ENCODE measurements at places on chromosomes 13 and 19.

- DNase-seq: no peak
Observed at GRCh38 chr13:97221466-97221865, 667 bp upstream of the MBNL2 start.

DNA sequence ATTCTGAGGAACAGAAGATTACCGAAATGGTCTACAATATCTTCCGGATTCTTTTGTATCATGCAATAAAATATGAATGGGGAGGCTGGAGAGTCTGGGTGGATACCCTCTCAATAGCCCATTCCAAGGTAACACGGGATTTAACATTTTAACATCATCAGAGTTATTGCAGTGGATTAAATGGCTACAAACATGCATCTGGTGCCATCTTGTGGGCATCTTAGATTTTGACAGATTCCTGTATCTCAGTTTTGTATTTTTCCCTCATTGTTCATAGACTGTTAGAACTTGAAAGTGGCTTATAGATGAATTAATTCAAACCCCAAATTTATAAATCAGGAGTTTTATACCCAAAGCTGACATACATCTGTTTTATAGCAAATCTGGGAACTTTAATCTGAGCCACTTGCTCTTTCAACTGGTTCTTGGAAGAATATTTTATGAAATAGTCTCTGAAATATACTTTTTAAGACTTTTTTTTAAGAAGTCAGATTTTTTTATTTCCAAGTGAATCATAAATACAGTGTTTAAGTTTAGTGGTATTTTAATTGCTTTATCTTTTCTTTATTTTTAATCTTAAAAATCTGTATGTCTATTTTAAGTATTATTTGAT, 215.2 kb downstream of the NBEA start:
- DNase-seq: peak; percentile 62

DNA sequence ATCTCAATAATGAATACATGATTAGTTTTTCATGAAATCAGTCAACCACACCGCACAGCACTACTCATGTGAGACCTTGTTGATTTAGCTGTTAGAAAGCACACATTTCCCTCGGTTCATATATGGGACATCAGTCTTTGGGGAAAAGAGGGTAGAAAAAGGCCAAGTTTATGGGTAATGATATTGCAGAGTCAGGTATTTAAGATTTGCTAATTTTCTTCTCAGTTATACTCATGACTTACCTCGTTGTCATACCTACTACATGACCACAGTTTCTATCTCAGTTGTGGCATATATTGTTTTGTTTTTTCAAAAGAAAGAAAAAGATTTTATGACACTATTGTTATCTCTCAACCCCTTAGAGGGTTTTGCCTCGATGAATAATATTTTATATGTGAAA, 165.6 kb downstream of the POU4F1 start:
- no peak for DNase-seq

DNA sequence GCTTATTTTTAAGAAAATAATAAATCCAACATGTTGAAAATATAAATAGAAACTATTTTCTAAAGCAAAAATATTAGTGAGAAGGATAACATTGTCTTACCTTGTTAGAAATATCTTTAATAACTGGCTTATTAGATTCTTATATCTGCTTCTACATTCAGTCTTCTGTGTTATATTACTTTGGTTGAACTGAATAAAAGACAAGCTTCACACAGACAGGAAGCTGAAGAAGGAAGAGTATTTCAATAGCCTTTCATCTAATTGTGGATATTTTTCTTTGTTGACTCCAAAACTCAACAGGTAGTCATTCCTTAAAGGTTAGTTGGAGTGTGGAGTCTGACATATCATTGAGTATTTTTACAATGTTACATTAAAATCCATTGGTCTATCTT, 10.9 kb downstream of the SETDB2 start:
- no peak for DNase-seq

DNA sequence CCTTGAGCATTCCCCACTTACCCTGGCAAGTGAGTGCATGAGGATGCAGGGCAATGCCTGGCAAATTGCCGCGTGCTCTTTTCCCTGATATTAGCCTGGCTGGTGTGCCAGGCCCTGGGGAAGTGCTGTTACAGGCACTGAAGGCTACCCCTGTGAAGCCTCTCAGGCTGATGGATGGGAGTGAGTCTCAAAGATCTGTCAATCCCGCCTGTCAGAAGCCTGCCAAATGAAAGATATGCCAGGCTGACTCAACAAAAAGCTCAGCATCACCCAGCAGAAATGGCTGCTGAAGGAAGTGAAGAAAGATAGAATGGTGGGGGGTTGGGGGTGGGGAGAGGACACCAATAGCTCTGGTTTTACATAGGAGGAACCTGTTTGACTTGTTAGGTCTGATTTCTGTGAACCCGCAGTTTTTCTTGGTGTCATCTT, 112.1 kb downstream of the LACC1 start:
- no peak for DNase-seq

GRCh38 chr13:31207661-31208552, 8.1 kb downstream of the B3GLCT start:
- no peak for DNase-seq

GRCh38 chr13:97235549-97236231, 13.6 kb downstream of the MBNL2 start:
- no peak for DNase-seq

DNA sequence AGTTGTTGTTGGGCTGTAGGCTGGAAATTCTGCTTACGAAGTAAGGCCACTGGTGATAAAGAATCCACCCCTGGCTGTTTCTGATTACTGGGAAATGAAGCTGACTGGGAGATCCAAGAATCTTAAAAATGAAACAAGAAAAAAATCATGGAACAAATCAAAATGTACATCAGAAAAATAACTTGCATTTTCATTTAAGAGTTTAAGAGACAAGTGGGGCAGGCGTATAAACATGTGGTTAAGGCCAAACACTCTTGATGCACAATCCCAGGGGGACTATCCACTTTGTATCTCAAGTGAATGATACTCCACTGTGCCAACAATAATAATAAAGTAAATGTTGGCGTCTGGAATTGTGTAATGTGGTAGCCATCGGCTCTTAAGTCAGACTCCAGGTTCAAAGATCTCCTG, 24.6 kb downstream of the ZMYM5 start:
- no peak for DNase-seq

GRCh38 chr13:20713751-20714150, 10.3 kb downstream of the IL17D start:
- peak; percentile 55 for DNase-seq

- DNase-seq: no peak
Observed at GRCh38 chr19:10503002-10503789, at the start of gene KEAP1. KEAP1 (minus strand) TSS chr19:10503356; CDS start chr19:10500033, 3,323 bp downstream.

GRCh38 chr13:28041031-28041461, 52.6 kb upstream of the URAD start:
- DNase-seq: peak; percentile 17

- DNase-seq: no peak
Observed at GRCh38 chr19:15874821-15875474, 22.9 kb downstream of the CYP4F2 start.

GRCh38 chr19:17605117-17605516, 49.7 kb downstream of the COLGALT1 start:
- DNase-seq: no peak

DNA sequence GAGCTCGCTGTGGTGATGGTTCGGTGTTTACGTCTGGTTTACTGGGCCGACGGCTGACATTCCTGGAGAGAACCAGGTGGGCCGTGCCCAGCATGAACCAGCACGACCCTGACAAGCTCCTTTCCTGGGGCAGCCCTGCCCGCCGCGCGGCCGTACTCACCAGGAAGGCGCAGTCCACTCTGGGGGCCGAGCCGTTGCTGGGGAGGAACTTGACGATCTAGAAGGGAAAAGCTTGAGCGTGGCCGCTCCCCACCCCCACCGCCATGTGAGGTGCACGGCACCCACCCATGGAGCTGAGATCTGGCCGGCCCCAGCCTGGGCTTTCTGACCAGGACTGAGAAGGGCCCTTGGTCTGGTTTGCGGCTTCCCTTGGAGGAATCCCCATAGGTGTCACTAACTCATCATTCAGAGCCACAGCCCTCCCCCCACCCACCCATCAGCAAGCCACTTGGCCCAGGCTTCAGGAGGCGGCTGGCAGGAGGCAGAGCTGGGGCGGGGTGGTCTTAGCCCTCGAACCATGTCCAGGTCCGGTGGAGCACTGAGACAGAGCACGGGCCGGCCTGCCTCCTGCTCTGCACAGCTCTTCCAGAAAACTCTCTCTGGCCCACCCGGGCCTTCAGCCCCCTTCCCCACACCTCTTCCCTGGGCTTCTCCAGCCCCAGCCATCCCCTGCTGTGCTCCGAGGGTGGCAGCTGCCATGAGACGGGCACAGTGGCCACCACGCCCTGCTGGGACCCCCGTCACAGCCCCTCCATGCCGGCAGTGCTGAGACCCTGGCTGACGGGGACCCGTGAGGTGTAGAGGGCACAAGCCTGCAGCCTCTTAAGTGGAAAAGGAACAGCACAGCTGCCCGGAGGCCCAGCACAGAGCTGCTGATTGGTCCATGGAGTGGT, 6.2 kb downstream of the ATP4B start:
- no peak for DNase-seq

GRCh38 chr13:43573802-43574514, 212.8 kb downstream of the ENOX1 start:
- peak; percentile 67 for DNase-seq

DNA sequence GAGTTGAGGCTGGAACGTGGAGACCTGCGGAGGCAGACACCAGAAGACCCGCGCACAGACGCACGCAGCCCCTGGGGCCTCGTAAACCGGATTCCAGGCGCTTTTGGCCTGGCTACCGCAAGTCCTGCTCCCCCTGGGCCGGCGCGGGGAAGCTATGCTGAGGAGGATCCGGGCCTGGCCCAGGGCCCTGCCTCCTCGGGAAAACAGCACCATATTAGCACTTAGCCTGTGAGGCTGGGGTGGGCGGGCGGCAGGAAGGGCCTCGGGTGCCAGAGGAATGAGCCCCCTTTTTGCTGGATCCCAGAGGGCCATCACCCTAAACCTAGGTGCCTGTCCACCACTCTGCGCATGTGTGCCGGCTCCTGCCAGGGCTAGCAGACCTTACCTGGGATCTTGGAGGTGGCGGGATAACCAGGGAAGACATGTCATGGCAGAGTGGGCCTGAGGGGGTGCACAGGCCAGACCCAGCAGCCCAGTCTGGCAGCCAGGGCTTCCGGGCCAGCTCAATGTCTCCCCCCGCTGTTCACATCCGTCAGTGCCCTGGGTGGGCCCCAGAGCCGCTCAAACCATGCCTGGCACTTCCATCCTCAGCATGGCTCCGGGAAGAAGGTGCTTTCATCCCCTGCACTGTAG, 7.3 kb downstream of the ELOF1 start:
- DNase-seq: no peak

DNA sequence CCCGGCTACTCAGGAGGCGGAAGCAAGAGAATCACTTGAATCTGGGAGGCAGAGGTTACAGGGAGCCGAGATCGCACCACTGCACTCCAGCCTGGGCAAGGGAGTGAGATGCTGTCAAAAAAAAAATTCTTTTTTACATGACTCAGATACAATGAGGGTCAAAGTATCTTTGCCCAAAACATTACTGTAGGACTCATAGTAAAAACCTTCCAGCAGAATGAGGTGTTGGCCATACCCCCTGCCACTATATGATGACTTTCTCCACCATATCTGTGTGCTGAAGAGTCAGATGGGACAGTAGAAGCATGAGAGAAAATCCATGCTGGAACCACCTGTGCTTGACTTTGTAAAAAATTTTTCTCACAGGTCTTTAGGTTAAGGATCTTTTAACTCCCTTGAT, 86.7 kb downstream of the COL4A2 start:
- DNase-seq: no peak

DNA sequence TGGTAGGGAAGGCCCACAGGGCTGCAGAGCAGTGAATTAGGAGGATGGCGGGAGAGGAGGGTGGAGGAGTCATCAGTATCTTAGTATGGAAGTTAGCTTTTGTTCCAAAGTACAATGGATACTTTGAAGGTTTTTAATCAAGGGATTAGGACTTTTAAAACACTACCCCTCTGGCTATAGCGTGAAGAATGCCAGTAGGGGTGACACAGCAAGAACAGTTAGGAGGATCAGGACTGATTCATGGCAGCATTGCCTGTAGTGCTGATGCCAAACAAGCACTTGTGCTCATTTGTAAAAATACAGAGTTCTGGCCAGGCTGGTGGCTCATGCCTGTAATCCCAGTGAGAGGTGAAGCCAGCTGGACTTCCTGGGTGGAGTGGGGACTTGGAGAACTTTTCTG, 46.2 kb downstream of the SKA3 start:
- no peak for DNase-seq

GRCh38 chr19:35903550-35904179, 1.3 kb downstream of the HCST start:
- DNase-seq: peak; percentile 66

DNA sequence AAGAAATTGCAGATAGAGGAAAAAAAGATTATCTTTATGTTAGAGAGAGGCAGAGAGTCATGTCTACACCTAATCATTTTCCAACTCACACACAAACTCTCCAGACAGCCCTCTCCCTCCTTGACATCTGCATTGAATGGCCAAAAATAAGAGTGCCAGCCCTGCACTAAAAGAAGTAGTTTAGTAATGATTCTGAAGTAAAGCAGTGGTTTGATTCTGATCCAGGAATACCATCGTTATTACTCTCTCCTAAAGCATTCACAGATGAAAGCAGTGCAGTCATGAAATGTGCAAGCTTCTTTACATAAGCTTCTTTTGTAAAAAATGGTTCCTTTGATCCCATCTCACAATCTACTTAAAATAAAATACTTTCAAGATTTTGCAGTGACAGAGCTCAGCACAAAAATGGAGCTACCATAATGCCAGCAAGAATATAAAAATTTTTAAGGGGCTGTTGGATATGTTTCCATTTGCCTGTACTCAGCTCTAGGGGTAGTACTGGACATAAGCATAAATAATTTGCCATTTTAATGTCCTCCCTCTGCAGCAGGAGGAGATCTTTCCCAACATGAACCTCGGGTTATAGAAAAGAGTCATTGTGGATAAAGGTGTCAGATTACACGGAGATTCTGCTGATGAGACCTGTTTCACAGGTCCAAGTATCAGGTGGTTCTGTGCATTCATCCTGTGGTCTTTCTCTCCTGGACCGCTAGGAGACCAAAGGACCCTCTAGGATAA, 406.3 kb downstream of the DCT start:
- DNase-seq: no peak

DNA sequence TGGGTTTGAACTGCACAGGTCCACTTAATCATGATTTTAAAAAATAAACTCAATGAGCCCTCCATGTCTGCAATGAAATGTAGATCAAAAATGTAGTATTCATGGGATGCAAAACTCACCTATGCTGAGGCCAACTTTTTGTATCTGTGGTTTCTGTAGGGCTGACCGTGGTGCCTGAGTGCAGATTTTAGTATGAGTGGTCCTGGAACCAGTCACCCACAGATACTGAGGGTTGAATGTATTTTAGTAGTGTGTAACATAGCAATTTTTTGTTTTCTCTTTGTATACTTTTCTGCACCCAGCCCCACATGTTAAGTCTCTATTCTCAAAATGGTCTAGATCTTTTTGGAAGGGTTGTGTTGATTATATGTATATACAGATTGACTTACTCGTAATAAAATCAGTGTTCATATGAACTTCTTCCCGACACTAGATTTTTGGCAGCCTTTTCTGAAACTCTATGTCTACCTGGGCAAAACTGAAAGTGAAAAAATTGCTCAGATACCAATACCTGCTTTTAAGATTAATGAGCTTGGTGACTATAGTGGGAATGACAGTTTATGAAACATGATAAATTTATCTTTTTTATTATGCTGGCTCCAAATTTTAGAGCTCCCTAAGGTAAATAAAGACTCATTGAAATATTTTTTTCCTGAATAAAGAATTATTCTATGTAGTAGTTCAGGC, 51.6 kb downstream of the DNAJC15 start:
- DNase-seq: no peak

GRCh38 chr13:112643759-112644459, 45.9 kb upstream of the ATP11A start:
- DNase-seq: no peak

All from globus pallidus (tissue), 1 donor.